ENCODE measurements at places on chromosomes 2 and 18.

DNA sequence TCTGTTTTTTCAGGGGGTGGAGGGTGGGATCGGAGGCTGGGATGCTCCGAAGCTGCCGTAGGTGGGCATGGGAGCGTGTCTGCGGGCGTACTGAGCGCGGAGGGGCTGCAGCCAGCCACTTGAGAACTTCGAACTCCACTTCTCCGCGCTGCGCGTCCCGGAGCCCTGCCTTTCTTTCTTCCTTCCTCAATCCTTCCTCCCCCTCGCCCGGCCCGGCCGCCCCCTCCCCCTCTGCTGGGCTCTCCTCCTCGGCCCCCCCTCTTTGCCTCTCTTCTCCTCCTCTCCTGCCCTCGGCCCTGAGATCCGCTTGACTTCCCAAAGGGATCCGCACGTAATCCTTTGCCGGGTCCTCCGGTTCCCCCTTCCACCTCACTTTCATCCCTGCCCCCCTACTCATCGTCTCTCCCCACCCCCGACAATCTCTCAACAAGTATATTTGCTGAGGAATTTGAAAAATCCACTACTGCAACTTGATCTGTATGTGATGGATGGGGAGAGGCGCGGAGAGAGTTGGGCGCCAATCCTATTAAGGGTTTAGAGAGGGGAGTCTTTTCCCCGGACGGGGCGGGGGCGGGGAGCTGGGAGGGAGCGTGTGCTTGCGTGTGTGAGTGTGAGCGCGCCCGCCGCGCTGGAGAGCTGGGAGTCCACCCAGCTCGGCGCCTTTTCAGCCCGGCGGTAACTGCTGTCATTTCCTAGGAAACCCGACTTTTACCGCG is 1.1 kb downstream of the GLI2 start:
- peak; percentile 61 for DNase-seq

GRCh38 chr2:61419570-61419969 is 51.3 kb downstream of the USP34 start:
- DNase-seq, result no peak

- DNase-seq, result peak; percentile 73
These were observed 132.6 kb downstream of the ACTR3 start for GRCh38 chr2:114022360-114023085.

DNA sequence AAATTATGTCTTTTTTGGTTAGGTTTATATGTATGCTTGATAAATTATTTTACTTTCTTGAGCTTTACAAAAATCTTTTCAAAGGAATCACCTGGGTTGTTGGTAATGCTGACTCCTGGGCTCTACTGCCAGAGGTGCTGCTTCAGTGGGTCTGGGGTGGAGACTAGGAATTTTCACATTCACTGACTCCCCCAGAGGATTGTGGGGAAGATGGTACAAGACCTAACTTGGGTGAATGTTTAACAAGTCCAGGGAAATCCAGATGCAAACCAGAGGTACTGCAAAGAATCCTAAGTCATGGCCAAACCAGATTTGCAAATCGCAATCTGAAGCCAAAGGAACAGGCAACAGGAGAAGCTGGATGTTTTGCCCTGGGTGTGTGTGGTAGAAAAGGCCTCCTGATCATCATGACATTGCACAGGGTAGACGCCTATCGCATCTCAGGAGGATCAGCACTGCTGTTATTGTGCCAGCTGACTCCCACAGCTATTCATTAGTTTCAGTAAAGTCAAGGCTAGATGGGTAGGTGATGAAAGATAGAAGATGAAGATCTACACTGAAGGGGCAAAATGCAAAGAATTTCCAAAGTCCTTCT is 185.2 kb downstream of the BARD1 start:
- DNase-seq, result no peak

DNA sequence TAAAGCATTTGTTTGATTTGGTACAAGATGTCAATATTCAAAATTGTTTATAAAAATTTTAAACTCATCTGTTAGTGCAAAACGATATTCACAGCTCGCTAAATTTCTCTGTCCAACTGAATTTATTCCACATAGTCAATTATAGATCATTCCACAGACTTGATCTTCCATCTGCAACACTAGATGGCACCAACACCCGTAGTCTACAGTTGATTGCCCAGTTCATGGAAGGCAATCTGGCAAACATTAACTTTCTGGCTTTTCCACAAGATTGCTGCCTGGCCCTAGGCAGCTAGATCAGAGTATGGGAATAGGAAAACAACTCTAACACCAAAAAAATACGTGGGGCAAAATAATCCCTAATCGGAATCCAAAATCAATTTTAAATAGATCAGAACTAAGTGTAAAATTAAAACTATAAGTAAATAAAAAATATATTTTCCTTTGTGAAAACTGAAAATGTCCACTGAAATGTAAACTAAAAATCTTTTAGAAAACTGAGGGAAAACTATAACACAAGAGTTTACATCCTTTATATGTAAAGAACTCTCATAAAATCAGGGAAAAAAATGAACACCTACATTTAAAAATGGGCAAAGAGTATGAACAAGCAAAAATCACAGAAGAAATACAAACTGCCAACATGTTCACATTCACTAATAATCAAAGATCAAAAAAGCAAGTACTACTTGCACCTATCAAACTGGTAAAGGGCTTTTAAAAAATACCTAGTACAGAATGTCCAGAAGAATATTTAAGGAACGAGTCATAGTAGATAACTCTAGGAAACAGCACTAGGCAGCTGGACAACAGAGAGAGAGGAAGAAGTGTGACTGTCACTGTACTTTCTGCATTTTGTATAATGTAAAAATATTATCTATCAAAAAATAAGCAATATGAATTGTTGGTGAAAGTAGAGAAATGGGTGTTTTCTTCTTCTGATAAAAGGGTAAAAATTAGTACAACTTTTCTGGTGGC is 35.0 kb downstream of the RTN4 start:
- peak; percentile 78 for DNase-seq

- no peak for DNase-seq
These were observed 70.4 kb downstream of the LRRFIP1 start for GRCh38 chr2:237697586-237698357.

Data from SW480 (cell line).